Activated CD8-positive, alpha-beta T cell treated with anti-CD3 and anti-CD28 coated beads, Interleukin-2, amount 10 ng/mL, durations not matched to agents 7 days and 5 days (primary cell): ENCODE measurements at places on chromosomes 6 and 20. TPM values are rescaled to one million over a fixed set of nuclear protein-coding genes. Genes with fewer than 3 reads are reported as not detected.
A peak's percentile ranks its signal among the peaks of the same experiment; 100 is the strongest.

IRF4 gene
- 91.2 TPM for total RNA-seq

GRCh38 chr6:138638604-138639003 is 135.0 kb upstream of the CCDC28A start:
- H3K27ac ChIP-seq = no peak overlapping the region
- peaks cover 17% of the 10 kb centered on the region for H3K27me3 ChIP-seq
- H3K4me3 ChIP-seq = no peak overlapping the region
- H3K36me3 ChIP-seq = no peaks in the 10 kb centered on the region
- no peaks in the 10 kb centered on the region for H3K4me1 ChIP-seq

GRCh38 chr6:159838020-159838744 is 38.1 kb downstream of the PNLDC1 start:
- no peak overlapping the region for H3K4me3 ChIP-seq
- no peak overlapping the region for H3K27ac ChIP-seq
- H3K27me3 ChIP-seq = peaks cover 5% of the 10 kb centered on the region
- peaks cover 16% of the 10 kb centered on the region for H3K4me1 ChIP-seq

SIRPB1 gene
- total RNA-seq = 1.3 TPM

DNA sequence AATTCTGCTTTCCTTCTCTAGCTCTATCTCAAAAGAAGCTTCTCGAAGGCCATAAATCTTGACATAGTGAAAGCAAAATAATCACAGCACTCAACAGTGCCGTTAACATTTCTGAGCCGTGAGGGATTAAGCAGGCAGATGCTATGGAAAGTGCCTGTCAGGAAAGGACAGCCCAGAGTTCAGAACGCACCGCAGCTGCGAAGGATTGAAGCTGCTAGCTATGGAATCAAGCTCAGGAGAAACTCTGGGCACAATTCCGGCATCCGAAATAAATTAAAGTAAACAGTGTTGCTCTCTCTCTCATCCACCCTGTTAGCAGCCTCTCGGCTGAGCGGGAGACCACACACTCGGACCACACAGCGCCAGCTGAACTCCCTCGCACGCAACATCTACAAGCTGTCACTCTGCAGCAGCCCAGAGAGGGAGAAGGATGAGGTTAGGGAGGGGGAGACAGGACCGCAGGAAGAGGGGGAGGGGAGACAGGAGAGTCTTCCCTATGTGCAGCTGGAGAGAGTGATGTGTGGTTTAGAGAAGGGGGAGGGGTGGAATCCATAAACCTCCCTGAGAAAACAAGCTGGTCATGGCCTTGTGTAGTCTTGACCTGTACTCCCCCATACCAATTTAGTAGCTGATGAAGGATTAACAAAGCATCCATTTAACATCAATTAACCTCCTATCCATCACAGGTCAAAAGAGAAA is 9.0 kb downstream of the EXOC2 start:
- DNase-seq = peak; percentile 62
- H3K4me1 ChIP-seq = peaks cover 47% of the 10 kb centered on the region
- peak overlapping the region; percentile 81 for H3K27ac ChIP-seq
- H3K4me3 ChIP-seq = peak overlapping the region; percentile 54

OR12D3 gene
- not detected for total RNA-seq

GRCh38 chr20:64131406-64131805 is 24.0 kb upstream of the NPBWR2 start:
- no peak overlapping the region for H3K27ac ChIP-seq
- H3K27me3 ChIP-seq = peaks cover 6% of the 10 kb centered on the region
- no peaks in the 10 kb centered on the region for H3K4me1 ChIP-seq
- no peaks in the 10 kb centered on the region for H3K36me3 ChIP-seq
- DNase-seq = no peak

- no peak overlapping the region for H3K4me3 ChIP-seq
- no peaks in the 10 kb centered on the region for H3K36me3 ChIP-seq
- no peaks in the 10 kb centered on the region for H3K4me1 ChIP-seq
- H3K27ac ChIP-seq = no peak overlapping the region
- no peaks in the 10 kb centered on the region for H3K27me3 ChIP-seq
These were observed 160.9 kb upstream of the AFDN start for GRCh38 chr6:167665698-167666330.

DNA sequence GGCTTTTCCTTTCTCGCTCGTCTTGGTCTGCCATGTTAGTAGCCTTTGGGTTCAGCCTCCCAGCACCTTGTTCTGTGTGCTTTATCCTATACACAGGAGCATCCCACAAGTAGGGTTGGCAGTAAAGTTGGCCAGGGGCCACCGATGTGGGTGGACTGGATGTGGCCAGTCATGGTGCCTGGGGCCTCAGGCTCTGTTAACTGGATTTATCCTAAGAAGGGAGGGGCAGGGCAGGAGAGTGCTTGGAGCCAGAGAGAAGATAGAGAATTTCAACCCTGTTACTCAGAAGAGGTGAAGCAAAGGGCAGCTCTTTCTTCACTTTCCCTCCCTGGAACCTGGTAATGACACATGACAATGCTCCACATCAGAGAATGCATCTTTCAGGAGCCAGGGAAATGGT is 14.1 kb upstream of the SIRPB2 start:
- peaks cover 44% of the 10 kb centered on the region for H3K27me3 ChIP-seq
- H3K36me3 ChIP-seq = peaks cover 2% of the 10 kb centered on the region
- no peak overlapping the region for H3K27ac ChIP-seq
- H3K4me3 ChIP-seq = no peak overlapping the region
- DNase-seq = no peak

DNA sequence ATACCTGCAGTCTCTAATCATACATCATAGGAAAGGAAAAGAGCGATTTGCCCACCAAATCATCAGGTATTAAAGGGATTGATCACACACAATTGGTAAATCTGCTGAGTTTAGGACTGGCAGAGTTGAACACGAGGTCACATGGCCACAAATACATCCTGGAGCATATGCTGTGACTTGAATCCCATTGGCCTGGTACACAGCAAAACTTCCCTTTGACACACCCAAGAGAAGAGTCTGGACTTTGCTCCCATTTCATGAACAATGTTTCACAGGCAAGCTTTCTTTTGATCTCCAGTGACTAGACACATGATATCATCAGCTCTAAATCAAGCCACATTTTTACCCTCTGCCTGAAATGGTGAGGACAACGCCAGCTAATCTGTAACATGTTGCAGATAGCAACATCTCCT is 117.9 kb downstream of the ISM1 start:
- H3K27ac ChIP-seq = no peak overlapping the region
- DNase-seq = no peak
- peaks cover 9% of the 10 kb centered on the region for H3K4me1 ChIP-seq
- H3K27me3 ChIP-seq = no peaks in the 10 kb centered on the region

- H3K27me3 ChIP-seq = no peaks in the 10 kb centered on the region
- no peak overlapping the region for H3K4me3 ChIP-seq
- H3K36me3 ChIP-seq = peaks cover 73% of the 10 kb centered on the region
- DNase-seq = no peak
These were observed 32.1 kb upstream of the SLC22A1 start for GRCh38 chr6:160089534-160089897.

DNA sequence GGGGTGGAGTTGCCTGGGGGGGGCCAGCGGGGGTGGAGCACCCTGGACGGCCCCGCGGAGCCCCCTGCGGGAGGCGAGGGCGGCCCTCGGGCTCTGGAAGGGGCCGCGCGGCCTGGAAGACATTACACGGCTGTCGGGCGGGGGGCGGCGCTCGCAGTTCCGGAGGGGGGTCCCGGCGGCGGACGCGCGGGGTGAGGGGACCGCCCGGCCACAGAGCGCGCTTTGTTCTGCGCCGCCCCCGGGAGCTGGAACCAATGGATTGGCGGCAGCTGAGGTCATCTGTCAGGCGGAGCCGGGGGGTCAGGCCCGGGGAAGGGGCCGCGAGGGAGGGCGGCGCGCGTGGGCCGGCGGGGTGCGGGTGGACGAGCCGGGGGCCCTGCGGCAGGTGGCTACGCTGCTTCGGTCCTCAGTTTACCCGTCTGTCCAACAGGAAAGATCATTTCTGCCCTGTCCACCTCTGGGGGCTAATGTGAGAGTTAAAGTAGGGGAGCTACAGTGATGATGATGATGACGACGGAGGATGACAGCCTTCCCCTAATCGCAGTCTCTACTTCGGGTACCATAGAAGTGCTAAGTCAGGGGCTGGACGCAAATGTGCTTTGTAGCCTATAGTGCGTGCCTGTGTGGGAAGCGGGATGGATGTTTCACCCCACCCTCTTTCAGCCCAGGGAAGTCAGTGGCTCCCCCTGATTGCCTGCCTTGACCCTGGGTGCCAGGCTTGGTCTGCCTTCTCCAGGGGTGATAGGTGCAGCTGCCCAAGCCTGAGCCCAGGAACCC is 10.4 kb downstream of the SRXN1 start:
- no peak overlapping the region for H3K27ac ChIP-seq
- no peak for DNase-seq
- no peak overlapping the region for H3K4me3 ChIP-seq
- peaks cover 9% of the 10 kb centered on the region for H3K4me1 ChIP-seq
- H3K27me3 ChIP-seq = peaks cover 27% of the 10 kb centered on the region
- peaks cover under 1% of the 10 kb centered on the region for H3K36me3 ChIP-seq

SAPCD1 gene
- total RNA-seq = 14.3 TPM

SERPINB6 gene
- total RNA-seq = 51.0 TPM

- no peak for DNase-seq
- H3K36me3 ChIP-seq = no peaks in the 10 kb centered on the region
- H3K4me1 ChIP-seq = no peaks in the 10 kb centered on the region
- H3K27me3 ChIP-seq = peaks cover 10% of the 10 kb centered on the region
- H3K27ac ChIP-seq = no peak overlapping the region
These were observed 185.9 kb downstream of the ESR1 start for GRCh38 chr6:151993364-151993763.
